Psoas muscle (tissue), 8 donors: ENCODE measurements at places on chromosomes 4 and X. TPM values are rescaled to one million over a fixed set of nuclear protein-coding genes. Genes with fewer than 3 reads are reported as not detected.
A peak's percentile ranks its signal among the peaks of the same experiment; 100 is the strongest.

The NLRP2B gene
- total RNA-seq: not detected

GRCh38 chrX:77899081-77899828 lies at the start of gene COX7B:
Gene COX7B, plus strand, starts transcription at chrX:77899468. Its CDS starts 86 bp downstream, at chrX:77899554.
- H3K27me3 ChIP-seq: no peaks in the 10 kb centered on the region
- peak; percentile 58 for DNase-seq
- peak within 1 kb of the TSS; percentile 89 for H3K27ac ChIP-seq
- H3K4me3 ChIP-seq: peak within 1 kb of the TSS; percentile 72
- no peaks in the 10 kb centered on the region for H3K36me3 ChIP-seq

- H3K36me3 ChIP-seq: no peaks in the 10 kb centered on the region
- H3K4me3 ChIP-seq: no peak overlapping the region
- peak; percentile 47 for DNase-seq
- H3K27ac ChIP-seq: no peak overlapping the region
- no peaks in the 10 kb centered on the region for H3K4me1 ChIP-seq
Measured at GRCh38 chr4:147019091-147019490, 73.4 kb upstream of the TTC29 start.

The RGN gene
- 4.6 TPM for total RNA-seq

The STPG2 gene
- total RNA-seq: not detected
